ENCODE measurements at places on chromosomes 6 and 20. TPM values are rescaled to one million over a fixed set of nuclear protein-coding genes. Genes with fewer than 3 reads are reported as not detected.

GRCh38 chr6:20582586-20583443 is 48.6 kb downstream of the CDKAL1 start:
- no peak for DNase-seq
- no peak overlapping the region for H3K27ac ChIP-seq

GRCh38 chr6:1449896-1450295 is 60.5 kb downstream of the FOXF2 start:
- H3K36me3 ChIP-seq = no peaks in the 10 kb centered on the region
- no peaks in the 10 kb centered on the region for H3K4me1 ChIP-seq
- H3K27ac ChIP-seq = no peak overlapping the region
- DNase-seq = no peak

The PLA2G7 gene
- 7.2 TPM for total RNA-seq

The SLC22A3 gene
- 13.1 TPM for total RNA-seq

Data from breast epithelium (tissue), 4 donors.